Hematopoietic multipotent progenitor cell treated with erythropoietin and hydrocortisone succinate and interleukin-3 and kit ligand, for 15 days (in vitro differentiated cells): ENCODE measurements at places on chromosomes 11 and 22.

DNA sequence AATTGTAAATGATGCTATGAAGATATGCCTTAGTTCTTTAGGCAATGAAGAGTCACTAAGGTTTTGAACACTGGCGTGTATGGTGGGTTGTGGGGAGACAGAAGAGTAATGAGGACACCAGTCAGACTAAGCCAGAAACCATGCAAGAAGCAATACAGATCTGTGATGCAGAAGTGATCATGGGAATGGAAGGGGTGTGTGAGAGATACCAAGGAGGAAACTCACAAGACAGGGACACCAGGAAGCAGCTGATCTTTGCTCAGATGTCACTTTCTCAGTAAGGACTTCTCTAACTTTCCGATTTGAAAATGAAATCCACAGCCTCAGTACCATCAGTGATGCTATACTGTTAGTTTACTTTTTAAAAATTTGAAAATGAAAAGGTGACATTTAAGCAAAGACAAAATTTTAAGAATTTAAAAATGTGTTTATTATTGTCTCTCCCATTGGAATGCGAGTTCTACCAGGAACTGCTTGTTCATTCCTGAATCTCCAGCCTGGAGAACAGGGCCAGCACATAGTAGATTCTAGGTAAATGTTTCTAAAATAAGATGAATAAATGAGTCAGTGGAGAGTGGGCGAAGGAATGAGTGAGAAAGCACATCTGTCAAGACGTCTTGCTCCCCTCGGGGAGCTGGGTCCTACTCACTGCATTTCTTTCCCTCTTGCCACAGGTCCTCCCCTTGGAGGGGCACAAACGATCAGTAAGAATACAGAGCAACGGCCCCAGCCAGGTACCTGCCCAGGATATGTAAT is 60.4 kb downstream of the KCNJ1 start:
- DNase-seq = no peak

GRCh38 chr11:6486938-6487337 is 5.6 kb downstream of the TIMM10B start:
- DNase-seq = no peak

- no peak for DNase-seq
These were observed 134.3 kb downstream of the SNX19 start for GRCh38 chr11:130781931-130782330.

DNA sequence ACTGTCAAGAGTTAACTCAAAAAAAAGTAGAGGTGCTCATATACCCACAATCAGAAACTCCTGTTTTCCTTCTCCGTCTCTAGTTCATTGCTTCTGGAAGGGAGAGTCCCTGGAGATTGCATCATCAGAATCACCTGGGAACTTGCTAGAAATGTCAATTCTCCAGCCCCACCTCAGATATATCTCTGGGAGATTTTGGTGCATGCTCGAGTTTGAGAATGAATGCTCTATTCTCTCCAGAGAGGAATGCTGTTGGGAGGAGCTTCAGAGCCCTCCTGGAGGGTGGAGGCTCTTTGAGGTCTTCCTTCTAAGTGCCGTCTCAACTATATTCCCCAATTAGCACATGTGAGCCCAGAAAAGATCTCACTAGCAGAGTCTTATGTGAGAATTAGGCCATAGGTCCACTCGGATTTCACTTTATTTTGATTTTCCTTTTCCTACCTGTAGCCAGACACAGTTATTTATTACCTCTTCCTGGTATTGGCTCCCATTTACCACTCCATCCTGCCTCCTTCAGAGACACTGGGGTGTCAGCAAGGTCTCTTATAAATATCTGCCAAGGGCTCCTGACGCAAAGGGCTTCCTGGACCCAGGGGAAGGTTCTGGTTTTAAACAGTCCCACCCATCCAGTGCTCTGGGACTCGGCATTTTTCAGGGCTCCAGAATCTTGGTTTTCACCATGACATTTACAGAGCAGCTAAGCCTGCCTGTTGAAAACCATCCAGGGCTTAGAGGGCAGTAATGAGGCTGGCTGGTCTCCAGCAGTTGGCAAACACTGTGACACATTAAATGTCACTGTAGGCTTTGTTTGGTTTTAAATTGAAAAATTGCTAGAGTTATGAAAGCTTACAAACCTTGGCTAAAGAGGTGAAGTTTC is 136.2 kb downstream of the CD44 start:
- no peak for DNase-seq

DNA sequence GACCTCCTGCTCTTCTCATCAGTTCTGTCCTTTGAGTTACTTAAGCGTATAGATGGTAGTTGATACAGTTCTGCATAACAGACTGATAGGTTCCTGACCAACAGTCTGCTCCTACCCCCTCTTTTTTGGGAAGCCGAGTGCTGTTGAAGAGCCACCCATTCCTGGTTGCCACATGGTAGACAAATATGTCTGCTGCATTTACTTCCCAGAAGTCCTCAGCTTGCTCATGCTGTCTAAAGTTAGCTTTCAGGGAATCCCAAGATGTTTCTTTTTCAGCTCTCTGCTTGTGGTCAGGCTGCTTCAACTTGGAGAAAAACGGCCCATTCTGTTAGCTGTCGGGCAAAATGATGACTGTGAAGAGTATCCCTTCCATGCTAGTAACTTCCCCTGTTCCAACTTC is 48.7 kb downstream of the C22orf31 start:
- DNase-seq = no peak

DNA sequence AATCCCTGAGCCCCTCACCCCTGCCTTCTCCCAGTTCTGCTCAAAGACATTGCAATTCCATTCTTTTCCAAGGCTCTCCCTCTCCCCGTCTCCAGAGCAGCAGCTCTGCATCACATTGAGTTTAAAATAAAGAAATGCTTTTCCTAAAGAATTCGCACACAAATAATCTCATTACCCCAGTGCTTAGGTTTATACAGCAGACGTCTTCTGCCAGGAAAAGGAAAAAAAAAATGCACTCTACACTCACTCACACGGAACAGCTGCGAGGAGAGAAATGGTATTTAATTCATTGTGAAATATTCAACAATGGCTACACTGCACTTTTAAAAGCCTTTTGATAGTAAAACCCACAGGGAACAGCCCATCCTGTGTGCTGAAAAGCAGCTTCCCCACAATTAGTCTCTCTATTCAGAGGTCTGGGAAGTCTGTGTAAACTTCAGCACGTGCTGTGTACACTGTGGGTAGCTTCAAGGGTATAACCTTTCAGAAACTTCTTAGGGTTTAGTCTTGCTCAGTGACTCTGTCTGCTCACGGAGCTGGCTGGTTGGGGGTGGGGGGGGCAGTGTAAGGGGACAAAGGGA is 42.8 kb downstream of the ETS1 start:
- no peak for DNase-seq

- DNase-seq = peak; percentile 39
These were observed 2.3 kb downstream of the KRTAP5-11 start for GRCh38 chr11:71580057-71581003.

GRCh38 chr11:112398798-112399478 is 138.3 kb upstream of the PLET1 start:
- no peak for DNase-seq

DNA sequence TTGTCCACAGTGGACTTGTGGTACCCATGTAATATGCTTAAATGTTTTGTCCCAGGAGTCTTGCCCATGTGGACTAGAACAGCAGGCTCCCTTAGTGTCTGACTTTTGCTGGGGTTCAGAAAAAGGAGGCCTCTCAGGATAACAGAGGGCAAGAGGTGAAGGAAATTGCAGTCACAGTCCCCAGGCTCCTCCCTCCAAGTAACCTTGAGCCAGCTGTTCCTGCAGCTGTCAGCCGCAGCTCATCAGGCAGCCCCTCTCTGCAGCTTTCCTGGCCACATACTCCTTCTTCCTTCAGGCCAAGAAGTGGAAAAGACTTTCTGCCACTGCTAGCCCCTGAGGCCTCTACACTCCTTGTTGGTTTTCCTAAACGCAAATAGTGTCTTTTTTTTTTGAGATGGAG is 6.3 kb upstream of the MYO18B start:
- no peak for DNase-seq

DNA sequence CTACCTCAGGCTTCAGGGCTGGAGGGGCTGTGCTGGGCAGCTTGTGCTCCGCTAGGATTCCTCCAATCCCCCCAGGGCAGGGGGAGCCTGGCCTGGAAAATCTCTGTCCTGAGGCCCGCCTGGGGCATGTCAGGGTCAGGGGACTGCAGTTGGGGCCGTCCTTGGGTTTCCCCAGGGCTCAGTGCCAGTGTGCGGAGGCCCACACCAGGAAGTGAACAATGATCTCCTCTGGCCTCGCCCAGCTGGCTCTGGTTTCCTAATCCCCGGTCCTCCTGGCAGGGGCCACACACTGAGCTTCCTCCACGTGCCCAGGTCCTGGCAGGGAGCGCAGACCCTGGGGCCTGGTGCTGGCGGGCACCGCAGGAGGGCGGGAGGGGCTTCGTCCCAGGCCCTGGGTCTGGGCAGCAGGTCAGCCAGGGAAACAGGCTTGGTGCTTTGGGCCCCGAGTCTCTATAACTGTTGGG is 1.4 kb upstream of the MUC2 start:
- no peak for DNase-seq

DNA sequence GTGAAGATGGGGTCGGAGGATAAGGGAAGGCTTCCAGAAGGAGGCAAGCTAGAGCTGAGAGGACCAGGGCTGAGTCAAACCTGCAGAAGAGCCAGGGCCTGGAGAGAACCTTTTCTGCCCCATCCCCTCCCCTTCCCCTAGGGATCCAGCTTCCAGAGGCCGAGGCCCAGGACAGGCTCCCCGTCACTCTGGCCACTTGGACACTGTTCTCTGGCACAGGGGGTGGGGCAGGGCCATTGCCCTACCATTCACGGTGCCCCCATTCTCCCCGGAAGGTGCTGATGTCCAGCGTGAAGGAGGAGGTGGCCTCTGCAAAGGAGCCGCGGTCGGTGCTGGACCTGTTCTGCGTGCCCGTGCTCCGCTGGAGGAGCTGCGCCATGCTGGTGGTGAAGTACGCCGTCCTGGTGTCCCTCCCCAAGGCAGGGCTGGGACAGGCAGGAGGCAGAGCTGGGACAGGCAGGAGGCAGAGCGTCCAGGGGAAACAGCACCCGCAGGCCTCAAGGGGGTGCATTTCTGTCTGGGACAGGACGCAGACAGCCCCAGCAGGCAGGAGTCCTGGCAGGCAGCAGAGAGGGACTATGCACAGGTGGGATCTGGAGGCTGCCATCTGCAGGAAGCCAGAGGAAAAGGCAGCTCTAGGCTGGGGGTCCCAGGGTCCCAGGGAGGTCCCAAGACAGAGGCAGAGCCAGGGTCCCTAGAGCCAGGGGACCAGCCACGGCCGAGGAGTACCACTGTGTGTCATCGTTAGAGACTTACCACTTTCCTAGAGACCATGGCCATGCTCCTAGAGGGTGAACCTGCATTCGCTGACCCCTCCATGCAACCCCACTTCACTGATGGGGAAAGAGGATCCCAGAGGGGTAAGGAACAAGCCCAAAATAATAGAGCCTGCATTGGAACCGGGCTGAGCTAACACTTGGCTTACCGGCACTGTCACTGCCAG is 25.8 kb upstream of the SLC22A12 start:
- no peak for DNase-seq

- DNase-seq = no peak
These were observed 48.1 kb upstream of the ME3 start for GRCh38 chr11:86720546-86720945.

DNA sequence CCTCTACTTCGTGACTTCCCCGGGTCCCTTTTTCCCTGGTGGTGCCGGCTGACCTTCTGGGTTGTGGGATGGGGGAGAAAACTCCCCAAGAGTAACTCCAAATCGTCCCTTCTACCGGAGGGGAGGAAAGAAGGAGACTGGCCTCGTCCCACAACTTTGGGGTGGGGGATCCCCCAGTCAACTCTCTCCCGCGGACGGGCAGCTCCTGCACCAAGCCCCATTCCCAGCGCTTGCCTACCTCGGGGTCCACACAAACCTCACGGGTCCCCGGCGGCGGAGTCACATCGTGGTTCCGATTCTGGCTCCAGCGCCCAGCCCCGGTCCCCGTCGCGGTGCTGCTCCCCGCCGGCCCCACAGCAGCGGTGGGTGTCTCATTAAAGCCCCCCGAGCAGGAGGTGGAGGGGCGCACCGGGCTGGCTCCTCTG is 317 bp downstream of the BDNF start:
- no peak for DNase-seq

DNA sequence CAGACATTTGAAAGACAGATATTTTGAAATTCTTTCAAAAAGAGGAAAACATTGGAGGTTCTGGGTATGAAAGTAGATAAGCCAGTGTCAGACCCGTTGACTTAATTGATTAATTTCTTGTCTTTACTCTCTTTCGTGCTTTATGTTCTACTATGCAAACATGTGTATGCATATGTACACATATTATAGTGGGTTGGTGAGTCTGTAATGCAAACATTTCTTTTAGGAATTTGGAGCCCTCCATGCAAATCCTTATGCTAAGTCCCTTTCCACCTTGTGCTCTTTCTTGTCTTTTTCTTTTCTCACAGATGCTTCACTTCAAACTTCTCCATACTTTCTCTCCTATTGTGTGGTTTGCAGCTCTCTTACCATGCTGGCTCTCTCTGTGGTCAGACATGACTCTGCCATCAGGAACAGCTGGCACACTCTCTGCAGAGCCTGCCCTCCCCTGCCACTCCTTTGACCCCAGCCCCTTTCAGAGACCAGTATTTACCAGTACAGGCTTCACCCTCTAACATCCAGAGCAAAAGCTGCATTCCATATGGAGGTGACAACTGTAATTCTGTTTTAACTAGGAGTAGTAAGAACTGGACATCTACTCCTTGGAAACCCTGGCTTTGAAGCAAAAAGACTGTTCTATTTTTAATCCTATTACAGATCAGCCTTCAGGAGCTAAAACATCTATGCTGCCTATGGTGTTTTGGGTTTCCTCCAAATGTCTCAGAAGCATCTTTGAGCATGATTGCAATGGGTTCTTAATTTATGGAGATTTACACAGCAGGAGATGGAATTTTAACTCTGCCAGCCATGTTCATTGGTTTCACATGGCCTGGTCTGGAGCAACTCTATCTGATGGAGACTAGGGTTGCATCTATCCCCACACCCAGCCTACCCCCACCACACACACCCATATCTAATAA is 386.9 kb upstream of the FAT3 start:
- DNase-seq = no peak

DNA sequence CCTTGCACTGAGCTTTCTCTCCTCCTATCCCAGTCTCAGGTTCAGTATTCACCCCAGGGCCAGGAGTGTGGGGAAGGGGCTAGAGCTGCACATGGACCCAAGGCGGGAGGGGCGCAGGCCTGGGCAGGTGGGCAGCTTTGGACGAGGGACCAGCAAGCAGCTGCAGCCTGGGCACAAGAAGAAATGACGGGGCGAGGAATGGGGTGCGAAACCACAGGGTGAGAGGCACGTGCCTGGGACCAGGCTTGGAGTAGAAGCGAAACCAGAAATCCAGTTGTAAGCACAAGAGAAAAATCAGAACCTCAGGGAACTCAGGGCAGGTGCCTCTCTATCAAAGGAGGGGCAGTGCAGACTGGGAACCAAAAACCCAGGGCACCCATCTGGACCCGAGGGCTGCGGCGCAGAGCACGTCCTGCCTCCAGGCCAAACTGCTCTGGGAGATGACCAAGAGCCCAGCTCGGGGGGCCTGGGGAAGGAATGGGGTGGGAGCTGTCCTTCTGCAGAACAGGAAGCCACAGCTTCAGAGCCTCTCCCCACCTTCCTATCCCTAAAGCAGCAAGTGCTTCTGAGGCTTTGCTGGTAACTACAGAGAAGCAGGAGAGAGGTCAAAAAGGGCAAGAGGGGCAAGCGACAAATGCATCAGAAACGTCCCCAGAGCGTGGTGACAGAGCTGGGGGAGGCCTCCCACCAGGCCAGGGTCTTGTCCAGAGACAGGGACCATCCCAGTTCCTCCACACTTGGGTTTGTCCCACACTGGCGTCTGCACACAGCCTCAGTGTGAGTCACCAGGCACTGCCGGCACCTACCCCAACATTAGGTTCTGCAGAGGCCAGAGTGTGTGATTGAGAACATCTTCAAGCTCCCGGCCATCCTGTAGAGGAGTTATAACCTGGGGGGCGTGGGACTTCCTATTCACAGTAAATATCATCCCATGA is 18.3 kb upstream of the TMPRSS4 start:
- no peak for DNase-seq

GRCh38 chr11:131073167-131073566 is 156.9 kb upstream of the SNX19 start:
- DNase-seq = no peak
